ENCODE measurements at places on chromosomes 16 and 17.

DNA sequence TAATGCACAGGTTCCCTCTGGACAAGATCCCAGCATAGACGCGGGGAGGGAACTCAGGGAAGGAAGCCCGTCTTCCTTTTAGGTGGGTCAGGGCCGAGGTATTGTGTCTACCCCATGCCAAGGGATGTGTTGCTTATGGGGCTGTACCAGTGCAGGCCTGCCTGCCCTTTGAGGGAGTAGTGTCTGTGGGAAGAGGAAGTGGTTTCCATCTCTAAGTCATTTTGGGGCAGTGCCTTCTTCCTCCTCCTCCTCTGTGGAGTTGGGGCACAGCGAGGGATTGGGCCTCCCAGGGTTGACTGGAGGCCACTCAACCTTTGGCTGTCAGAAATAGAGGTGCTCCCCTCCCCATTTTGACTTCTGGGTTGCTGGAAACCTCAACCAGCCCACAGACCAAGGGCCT lies 26.5 kb downstream of the GJD3 start:
- no peak for DNase-seq

- DNase-seq: no peak
Measured at GRCh38 chr17:1649844-1650501, at the start of gene RILP. Gene RILP (minus strand): TSS chr17:1649866. CDS start chr17:1649804, 62 bp downstream.

GRCh38 chr17:56599566-56599965 lies 6.1 kb downstream of the NOG start:
- no peak for DNase-seq

DNA sequence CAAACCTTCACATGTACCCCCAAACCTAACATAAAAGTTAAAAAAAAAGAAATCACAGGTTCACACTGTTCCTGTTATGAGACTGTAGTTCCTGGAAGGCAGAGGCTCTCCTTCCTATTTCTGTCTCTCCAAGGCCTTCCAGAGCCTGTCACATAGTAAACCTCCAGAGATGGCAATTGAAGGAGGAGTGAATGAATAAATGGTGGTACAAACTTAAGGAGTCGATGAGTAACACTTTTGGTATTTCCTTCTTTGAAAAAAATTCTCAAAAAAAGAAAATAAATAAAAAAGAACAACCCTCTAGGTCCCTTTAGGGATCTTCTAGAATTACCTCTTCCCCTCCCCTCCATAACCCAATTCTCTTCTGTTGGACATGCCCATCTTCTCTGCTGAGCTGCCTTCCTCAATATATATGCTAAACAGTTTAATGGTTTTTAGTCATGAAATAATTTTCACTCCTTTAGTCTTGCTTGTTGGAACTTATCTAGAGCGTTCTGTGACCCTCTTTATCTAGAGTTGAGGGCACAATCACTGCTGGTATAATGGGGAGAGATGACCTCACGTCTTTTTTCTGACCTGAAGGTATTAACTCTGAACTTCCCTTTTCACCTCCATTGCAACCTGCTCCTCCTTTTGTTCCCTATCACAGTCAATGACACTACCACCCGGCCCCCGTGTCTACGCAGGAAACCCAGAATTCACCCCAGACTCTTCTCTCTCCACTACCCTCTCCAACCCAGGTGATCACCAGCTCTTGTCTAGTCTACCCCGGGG lies 1.7 kb upstream of the TAF15 start:
- DNase-seq: no peak

- no peak for DNase-seq
Measured at GRCh38 chr17:63178530-63178929, 212.5 kb downstream of the TANC2 start.

DNA sequence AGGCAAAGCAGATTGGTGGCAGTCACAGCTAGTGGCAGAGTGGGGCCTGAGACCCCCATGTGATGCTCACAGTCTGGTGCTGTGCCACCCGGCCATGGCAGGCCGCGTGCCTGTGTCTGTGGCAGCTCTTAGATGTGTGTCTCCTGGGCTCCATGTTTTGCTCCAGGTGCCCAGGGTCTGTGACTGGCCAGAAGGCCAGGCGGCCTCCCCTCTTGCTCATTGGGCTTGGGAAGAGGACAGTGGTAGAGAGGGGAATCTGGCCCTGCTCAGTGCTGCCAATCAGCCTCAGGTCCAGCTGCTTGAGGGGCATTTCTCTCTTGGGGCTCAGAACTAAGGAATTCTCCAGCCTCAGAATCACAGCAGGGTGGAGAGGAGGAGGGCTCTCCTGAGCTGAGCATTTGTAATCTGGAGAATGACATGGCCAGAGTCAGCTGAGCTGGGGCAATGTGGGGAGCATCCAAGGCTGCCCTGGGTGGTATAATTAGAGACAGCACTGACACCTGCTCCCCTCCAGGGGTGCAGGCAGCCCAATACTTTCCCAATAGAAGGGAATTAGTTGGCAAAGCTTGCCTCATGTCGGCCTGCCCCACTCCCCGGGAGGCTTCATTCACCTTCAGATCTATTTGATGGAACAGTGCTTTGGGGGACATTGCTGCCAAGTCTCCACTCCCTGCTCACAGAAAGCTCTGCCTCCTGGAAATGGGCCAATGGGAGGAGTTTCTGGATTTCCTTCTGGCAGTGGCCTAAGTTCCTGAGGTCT lies 2.7 kb upstream of the LASP1NB start:
- no peak for DNase-seq

DNA sequence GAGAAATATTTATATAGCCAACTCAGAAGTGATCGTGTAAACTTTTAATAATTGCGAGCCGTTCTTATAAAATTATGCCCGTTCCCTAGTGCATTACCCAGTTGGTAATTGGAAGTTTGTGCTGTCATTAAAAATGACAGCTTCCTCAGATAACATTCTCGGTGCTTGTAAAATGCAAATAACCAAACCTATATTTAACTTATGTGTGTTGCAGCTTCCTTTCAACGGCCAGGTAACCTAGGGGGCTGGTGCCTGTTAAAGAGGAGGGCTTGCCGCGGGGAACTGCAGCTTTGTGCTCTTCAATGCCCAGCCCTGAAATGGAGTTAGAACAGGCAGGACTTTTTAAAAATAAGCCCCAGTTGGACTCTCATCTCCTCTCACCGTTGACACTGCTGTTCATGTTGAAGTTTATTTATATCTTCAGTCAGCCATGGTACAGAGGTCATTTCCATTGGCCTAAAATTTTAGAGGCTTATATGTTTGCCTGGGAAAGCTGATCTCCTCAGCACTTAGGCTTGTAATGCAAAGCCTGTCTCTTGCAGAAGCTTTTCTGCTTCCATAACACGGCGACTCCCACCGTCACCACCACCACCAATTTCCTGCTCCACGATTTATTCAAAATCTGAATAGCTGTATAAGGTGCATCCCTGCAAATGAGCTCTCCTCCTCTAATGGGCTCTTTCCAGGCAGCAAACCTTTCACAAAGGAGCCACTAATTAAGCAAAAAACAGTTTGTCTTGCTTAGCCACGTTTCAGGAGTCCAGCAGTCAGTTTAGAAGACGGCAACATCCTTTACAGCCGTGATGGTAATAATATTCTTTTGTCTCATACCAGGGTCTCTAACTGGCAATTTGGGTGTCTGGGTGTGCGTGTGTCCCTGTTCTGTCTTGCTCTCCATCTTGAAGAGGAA lies 74.7 kb downstream of the RPA1 start:
- peak; percentile 10 for DNase-seq

All from NCI-H187 (cell line).